Activated CD4-positive, alpha-beta T cell treated with anti-CD3 and anti-CD28 coated beads for 36 hours (primary cell): ENCODE measurements at places on chromosomes 12 and 14.

DNA sequence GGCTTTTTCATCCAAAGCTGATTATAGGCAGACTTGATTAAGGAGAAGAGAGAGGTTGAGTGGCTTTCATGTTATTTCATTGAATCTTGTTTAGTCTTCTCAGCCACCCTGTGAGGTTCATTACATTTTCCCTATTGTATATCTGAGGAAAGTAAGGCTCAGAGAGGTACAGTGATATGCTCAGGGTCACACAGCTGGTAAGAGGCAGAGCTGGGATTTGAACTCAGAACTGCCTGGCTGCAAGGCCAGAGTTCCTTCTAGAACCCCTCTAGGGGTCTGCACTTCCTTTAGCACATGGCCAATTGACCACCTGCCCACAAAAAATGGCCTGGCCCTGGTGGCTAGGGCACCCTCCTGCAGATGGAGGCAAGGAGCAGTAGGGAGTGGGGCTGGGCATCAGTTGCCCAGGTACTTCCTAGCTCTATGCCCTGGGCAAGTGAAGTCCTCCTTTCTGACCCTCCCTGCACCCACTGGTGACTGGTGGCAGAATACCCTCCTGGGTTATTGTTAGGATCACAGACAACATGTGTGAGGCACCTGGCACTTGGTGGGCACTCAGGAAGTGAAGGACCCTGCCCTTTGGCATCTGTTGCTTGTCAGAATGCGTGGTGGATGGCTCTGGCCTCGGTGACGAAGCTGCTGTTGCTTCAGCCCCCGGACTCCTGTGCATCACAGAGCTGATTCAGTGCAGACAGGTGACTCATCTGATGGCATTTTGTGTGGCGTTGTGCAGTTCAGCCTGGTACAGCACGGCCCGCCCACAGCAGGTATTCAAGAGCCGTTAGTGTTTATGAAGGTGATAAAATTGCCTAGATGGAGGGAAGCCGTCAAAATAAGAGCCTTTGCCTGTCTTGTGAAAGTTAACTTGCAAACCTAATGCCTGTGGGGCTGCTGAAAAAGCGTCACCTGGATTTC, 115.8 kb downstream of the SLC25A47 start:
- peak; percentile 87 for DNase-seq

- DNase-seq = no peak
Measured at GRCh38 chr12:121750507-121750955, 38.0 kb downstream of the TMEM120B start.

- no peak for DNase-seq
Measured at GRCh38 chr14:101762530-101763101, 1.1 kb downstream of the PPP2R5C start.

DNA sequence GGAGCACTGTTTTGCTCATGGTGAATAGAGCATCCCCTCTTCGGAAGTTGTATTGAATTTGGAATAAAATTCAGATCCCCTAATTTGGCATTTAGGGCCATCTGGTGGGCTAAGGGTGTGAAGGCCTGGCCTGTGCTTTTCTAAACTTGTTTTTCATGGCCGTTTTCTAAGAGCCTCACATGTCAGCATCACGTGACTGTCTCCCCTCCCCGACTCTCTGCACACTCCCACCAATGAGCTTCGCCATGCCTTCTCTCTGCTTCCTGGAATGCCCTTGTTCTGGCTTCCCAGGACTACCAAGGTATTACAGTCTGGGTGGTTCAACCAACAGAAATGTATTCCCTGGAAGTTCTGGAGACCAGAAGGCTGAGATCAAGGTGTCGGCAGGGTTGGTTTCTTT, 85.3 kb downstream of the PRIMA1 start:
- DNase-seq = no peak

GRCh38 chr12:252636-253035, 10.0 kb downstream of the SLC6A13 start:
- no peak for DNase-seq

DNA sequence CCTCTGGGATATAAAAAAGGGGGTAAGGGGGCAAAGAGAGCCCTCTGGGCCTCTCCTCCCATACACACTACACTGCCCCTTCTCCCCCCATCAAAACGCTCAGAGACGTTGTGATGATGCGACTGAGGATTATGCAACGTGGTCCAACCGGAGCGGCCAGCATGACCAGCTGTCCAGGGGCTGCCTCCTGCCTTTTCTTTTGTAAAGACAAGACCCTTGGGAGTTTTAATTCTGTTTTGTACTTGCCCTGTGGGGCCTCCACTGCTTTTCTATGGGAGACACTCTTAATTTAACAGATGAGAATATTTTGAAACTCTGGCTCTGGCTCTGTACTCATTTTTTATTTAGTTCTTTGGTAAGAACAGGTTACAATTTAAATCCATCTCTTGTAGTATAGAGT, 7.2 kb downstream of the MBD6 start:
- no peak for DNase-seq

DNA sequence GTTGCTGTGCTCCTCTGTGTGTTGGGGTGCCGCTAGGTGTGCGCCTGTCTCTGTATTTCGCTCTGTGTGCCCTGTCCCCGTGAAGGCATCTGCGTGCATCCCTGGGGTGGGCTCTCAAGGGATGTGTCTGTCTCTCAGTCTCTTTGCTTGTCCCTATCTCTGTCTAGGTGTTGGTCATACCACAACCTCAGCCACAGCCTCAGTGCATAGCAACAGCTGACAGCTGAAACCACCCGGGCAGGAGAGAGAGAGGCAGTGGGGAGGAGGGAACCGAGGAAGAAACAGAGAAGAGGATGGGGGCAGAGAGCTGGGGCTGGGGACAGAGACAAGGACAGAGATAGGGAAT, 953 bp upstream of the NXPH4 start:
- DNase-seq = peak; percentile 65

- DNase-seq = no peak
Measured at GRCh38 chr12:58412461-58413060, 471.2 kb downstream of the ATP23 start.

- peak; percentile 76 for DNase-seq
Measured at GRCh38 chr12:69900720-69901131, 75.7 kb downstream of the MYRFL start.

DNA sequence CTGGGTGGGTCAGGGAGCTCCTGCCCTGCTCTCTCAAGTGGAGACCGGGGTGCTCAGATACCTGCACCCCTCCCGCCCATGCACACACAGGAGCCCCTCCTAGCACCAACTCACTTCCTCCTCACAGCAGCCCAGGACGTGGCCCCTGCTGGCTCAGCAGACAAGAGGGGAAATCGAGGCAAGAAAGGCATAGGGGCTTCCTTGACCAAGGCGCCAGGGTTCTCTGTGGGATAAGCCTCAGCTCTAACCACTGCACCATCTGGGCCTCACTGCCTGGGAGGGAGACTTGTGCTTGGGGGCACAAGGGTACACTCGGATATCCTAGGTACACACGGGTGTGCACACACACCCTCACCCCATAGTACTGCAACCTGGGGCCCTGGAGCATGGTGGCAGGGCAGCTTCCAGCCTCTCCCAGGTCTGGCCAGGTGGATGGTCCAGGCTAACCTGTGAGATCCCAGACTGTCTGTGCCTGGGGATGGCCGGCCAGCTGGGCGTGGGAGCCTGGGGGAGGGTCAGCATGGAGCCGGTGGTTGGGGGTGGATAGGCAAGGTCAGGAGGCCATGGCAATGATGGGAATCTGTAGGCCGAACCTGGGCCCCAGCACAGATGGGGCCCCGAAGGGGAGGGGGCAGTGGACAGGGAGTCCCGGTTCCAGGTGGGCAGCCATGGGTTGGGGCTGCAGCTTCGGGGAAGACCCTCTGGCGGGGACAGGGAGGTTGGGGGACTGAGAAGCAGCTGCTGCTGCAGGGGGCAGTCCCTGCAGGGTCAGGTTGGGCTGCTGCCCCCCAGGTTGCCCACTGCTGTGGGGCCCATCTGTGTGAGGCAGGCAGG, 312.4 kb downstream of the TMEM121 start:
- no peak for DNase-seq

- no peak for DNase-seq
Measured at GRCh38 chr12:107646436-107646835, 39.2 kb upstream of the PWP1 start.
